ENCODE measurements at places on chromosomes 2 and 18.

DNA sequence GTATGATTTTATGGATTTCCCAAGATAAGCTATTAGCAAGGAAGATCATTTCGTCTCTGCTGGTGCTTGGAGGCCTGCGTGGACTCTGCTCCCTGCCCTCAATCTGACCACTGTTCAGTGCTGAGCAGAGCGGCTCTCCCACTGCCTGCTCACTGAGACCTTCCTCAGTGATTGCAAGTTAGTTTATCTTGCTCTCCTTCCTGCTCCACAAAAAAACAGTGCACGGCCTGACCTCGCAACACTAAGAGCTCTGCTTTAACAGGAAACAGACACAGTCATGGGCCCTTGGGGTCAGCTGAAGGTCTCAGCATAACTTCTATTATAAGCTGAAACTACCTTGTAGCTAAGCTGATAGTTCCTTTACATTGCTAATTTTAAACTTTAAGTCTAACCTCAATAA, 53.1 kb downstream of the PRELID3A start:
- DNase-seq: no peak

DNA sequence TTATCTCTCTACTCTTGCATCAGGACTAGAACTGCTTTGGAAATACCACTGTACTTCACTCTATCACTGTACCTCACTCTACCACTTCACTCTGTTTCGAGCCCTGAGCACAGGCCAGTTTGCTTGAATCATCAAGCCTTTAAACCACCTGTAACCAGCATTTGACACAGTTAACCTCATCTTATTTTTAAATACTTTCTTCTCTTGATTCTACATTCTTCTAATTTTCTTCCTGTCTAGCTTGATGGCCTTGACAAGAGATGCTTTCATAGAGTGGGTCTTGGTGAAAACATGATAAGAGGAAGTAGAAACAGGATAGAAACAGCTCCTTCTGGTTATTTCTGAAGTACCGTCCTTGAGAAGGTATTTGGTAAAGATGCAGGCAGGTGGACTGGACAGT, 78.1 kb downstream of the SPIRE1 start:
- DNase-seq: no peak

DNA sequence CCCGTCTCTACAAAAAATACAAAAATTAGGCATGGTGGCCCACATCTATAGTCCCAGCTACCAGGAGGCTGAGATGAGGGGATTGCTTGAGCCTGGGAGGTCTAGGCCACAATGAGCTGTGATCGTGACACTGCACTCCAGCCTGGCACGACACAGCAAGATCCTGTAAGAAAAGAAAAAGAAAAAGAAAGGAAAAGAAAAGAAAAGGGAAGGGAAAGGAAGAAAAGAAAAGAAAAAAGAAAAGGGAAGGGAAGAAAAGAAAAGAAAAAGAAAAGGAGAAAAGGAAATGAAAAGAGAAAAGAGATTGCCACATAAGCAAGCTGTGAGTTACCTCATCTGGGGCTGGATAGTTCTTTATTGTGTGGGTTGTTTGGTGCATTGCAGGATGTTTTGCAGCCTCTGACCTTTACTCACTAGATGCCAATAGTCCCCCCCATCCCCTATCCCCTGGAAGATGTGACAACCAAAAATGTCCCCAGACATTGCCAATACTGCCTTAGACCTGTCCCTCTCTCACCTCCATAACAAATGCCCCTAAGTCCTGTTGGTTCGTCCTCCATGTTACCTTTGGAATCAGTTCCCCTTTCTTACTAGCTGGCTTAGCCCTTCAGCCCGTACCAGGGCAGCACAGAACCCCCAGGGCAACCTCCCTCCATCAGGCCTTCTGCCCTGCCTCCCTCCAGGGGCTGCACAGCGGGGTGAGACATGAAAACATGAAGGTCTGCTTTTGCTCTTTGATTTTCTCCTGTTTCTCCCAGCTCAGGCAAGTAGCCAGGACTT, 8.9 kb downstream of the ASPRV1 start:
- DNase-seq: no peak

- DNase-seq: no peak
These were observed 75.1 kb downstream of the MBD5 start for GRCh38 chr2:148096012-148096411.

- no peak for DNase-seq
These were observed 58.0 kb downstream of the PLCL1 start for GRCh38 chr2:197862246-197862955.

DNA sequence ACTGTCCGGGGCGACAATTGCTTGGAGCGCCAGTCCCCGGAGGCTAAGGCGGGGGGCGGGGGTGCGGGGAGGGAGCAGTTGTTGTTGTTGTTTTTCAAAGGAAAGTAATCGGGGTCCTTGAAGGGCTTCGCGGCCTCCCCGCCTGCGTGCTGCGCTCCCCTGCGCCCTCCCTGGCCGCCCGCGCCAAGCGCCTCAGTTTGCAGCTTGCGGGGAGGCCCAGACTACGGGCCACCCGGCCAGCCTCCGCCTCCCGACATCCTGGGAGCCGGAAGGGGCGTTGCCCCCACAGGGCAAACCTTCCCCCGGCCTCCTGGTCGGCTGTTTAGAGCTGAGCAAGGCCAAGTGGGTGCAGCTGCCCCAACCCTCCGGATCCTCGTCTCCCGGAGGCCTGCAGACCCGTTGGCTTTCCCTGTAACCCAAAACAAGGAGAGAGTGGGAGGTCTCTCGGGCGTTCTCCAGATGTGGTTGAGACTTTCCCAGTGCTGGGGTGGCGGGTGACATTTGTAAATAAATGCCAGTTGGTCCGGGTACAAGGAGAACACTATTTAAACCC, 3.7 kb upstream of the SIX3 start:
- no peak for DNase-seq

DNA sequence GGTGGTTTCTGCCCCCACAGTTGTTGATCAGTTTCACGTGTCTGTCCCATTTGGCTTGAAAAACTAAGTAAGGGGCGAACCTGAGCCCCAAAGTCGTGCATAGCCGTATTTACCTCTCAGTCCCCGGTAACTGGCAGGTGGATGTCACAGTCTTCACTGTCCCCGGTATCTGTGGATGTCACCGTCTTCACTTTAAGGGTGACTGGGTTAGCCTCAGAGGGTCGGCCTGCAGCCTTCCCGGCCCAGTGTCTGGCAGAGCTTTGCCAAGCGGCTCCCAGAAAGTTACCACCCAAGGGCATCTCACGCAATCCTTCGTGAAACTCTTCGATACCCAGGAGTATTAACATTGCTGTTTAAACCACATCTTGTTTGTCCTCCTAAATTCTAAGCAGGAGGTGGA, 125.3 kb upstream of the CTDP1 start:
- no peak for DNase-seq

- DNase-seq: no peak
These were observed 277.9 kb upstream of the SIX3 start for GRCh38 chr2:44663471-44664073.

DNA sequence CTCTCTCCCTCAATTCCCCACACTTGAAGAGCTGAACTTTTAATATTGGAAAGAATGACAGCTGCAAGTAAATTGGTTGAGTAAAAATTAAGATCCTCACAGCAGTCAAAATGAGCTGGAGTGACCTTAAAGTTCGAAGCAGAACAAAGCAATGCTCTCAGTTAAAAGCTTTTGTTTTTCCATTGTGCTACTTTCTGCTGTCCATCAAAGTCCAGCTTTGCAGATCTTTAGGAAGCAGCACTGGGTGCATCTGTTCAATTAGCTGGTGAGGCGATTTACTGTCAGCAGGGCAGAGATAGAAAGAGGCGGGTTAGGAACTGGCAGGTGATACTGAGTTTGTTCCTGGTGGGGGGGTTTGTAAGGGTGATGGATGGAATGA, 834.8 kb downstream of the CPS1 start:
- no peak for DNase-seq

GRCh38 chr2:241892299-241893137, 23.0 kb downstream of the RTP5 start:
- DNase-seq: peak; percentile 52

GRCh38 chr18:36638224-36638623, 190.6 kb downstream of the TPGS2 start:
- no peak for DNase-seq

DNA sequence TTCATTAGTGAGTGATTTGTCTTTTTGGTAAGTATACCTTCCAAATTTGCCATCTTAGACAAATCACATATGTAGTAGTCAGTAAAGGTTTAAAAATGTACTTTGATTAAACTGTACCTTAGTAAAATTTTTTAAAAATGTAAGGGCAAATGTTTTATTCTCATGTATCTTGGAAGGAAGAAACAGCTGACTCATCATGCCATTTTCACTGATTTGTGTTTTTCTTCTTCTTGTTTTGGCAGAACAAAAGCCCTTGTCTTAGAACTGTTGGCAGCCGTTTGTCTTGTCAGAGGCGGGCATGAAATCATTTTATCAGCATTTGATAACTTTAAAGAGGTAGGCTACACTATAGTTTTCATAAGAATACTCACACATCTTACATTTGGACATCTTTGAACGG, 136.5 kb downstream of the PRPF40A start:
- DNase-seq: no peak

GRCh38 chr2:25320077-25320476, 21.6 kb downstream of the DNMT3A start:
- DNase-seq: no peak

DNA sequence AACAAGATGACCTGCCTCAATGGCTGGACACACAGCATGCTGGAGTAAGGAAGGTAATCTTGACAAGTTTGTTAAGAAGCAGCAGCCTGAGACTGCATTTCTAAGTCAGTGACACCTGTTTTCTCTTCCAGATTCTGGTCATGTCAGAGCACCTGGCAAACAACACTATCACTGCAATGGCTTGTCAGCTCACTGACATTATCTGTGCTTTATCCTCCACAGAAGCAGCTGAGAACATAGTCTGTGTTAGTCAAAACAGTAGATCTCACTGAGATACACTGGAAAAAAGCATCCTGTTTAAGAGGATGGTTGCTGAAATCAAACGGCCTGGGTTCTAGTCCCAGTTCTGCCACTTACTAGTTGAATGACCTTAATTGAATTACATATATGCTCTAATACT, 355.2 kb downstream of the RIT2 start:
- DNase-seq: no peak

DNA sequence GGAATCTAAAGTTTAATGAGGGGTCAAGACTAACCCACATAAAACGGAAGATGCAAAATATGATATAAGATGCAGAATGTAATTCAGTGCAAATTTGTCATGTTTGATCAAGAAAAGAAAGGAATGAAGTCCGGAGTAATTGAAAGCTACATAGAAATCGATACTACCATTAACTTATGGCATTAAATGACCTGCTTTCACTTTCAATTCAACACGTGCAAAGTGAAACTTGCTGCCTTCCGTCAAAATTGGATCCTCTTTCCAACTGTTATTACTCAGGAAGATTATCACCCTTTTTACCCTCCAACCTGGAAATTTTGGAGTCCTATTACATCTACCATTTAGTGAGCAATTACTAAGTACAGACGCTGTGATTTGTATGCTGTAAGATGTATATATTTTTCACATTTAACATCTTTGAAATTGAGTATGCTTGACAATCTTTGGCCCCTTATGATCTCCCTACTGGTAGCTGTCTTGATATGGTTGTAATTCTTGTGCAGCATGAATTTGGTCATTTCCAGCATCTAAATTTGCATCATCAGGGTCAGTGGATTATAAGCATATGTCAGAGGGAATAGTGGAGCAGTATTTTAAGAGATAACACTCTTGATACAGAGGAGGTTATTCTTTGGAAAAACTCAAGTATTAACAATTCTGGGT, 18.6 kb downstream of the UNC80 start:
- no peak for DNase-seq

DNA sequence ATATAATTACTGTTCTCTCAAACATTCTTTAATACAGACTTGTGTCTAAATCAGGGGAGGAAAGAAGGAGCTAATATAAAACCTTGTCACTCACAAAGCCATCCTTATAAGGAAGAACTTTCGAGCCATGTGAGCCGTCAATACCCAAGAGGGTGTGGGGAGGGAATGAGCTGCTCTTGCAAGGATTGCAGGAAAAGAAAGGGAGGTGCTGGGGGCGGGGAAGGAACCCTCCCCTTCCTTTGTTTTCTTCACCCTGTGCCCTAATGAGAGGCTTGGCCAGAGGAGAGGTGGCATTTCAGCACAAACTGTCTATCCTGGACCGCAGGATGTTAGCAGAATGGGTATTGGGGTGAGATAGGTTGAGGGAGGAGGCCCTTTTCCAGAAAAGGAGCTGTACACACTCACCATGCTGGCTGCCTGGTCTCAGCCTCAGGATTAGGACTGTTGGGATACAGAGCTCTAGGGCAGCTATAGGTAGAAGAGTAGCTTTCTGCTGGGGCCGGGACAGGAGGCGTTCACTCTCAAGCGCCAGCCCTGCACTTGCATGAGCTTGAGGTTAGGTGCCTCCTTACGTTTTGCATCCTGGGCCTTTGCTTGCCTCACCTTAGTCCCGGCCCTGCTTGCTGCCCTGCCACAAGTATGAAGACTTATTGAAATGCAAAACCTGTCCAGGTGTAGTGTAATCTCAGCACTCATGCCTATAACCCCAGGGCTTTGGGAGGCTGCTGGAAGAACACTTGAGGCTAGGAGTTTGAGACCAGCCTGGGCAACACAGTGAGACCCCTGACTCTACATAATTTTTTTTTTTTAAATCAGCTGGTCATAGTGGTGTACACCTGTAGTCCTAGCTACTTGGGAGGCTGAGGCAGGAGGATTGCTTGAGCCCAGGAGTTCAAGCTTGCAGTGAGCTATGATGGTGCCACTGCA, 190.5 kb downstream of the LOXHD1 start:
- DNase-seq: no peak

- DNase-seq: no peak
These were observed 5.6 kb upstream of the LAMA3 start for GRCh38 chr18:23683671-23684070.

DNA sequence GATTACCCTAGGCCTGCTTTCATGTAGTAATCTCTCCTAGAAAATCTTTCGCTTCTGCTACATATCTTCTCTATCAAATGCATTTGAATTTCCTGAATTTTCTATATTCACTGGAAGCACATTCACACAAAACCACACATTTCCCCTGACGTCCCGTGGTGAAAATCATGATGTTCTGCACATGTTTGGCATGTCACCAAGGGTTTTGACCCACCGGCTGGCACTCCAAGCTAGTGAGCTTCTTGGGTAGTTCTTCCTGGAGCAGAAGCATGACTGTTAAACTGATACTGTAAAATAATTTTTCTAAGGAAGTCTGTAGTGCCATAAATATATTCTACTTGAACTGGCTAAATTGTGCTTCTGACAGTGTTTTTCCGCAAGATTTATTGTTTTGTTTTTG, 510.1 kb upstream of the SLC8A1 start:
- DNase-seq: no peak

DNA sequence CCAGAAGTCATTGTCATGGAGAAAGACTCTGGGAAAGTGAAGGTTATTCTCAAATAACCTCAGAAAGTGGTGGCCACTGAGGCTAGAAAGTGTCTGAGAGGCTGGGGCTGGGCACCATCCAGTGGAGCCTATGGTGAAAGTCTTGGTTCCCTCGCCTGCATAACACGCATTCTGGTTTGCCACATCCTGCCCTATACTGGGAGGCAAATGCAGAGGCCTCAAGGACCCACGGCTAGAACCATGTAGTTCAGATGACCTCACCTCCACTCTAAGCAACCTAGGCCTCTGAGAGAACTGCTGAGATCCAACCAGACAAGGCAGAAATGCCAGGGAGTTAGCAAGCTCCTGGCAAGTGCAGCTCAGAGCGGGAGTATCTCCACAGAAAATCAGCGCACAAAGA, 5.1 kb downstream of the ITGB6 start:
- DNase-seq: no peak

GRCh38 chr18:12862467-12862866, 21.6 kb downstream of the PTPN2 start:
- DNase-seq: peak; percentile 25

Measured in body of pancreas (tissue), 4 donors.